ENCODE measurements at places on chromosomes 11 and 22.

DNA sequence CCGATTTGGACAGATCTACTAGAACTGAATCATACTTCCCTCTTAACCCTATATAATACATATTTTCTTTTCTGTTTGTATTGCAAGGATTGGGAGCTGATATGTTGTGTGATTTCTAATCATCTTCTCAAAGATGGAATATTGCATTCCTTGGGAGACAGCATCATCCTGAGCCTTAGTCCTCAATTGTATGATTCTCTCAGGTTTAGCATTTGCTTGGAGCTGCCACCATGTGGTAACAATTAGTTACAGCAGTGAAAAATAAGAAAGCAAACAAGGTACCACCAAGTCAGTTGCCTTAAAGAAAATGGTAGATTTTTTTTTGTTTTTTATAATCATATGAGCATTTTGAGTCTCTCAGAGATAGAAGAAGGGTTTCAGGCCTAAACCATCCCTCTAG is 11.9 kb downstream of the SNX19 start:
- no peak for DNase-seq

DNA sequence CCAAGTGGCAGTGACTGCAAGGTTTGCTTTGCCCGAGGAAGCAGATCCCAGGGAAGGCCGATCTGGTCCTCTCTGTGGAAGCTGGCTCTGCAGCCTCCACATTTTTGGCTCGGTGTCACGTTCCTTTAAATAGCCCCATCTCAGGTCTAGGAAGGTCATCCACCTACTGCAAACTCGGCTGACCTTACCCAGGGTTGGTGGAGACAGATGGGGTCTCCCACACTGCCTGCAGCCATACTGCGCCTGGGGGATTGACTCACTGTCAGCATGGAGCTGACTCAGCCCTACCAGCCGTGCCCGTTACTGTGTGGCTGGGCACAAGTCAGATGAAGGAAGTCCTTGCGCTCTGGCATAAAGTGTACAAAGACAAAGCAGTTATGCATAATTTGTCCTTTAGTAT is 16.9 kb downstream of the CDPF1 start:
- no peak for DNase-seq

DNA sequence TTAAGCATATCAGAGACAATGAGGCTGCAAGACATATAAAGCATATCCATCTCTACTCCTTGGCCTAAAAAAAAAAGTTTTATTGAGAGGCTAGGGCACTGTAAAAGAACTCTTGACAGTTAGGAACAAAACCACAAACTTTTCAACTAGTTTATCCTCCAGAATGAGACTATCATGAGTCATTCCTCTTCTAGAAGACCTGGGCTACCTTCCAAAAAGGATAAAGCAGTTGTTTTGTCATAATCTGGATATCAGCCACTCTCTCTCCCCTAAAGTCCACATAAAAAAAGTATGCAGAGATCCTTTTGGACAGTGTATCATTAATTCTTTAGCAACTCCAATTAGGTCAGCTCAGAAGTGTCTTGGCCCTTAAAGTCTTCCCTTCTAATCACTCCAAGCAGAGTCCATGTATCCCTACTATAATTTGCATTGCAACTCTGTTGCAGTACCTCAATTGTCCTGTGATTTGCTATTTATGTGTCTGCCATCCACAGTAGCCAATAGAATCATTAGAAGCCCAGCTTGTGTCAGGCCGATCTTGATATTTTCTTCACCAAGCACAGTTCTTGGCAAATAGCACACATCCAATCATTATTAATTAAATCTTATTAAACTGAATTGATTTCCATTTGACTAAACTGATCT is 10.4 kb downstream of the OR51T1 start:
- DNase-seq: no peak

GRCh38 chr11:16365581-16366228 is 9.4 kb upstream of the SOX6 start:
- no peak for DNase-seq

GRCh38 chr11:16261836-16262644 is 94.3 kb downstream of the SOX6 start:
- no peak for DNase-seq

DNA sequence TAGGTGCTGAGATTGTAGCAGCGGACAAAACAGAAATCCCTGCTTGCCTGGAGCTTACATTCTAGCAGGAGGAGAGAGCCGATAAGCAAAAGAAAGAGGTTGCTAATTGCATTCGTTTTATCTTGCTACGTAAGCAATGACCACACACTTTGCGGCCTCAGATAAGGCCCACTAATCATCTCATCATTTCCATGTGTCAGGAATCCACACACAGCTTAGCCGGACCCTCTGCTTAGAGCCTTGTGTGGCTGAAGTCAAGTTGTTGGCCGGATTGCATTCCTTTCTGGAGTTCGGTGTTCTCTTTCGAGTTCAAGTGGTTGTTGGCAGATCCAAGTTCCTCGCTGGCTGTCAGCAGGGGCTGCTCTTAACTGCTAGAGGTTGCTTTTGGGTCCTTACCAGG is 101.6 kb downstream of the CHST1 start:
- no peak for DNase-seq

Data from NCI-H187 treated with DMSO at 0.1 percent for 48 hours (cell line).